ENCODE measurements at places on chromosomes 3 and 15.

DNA sequence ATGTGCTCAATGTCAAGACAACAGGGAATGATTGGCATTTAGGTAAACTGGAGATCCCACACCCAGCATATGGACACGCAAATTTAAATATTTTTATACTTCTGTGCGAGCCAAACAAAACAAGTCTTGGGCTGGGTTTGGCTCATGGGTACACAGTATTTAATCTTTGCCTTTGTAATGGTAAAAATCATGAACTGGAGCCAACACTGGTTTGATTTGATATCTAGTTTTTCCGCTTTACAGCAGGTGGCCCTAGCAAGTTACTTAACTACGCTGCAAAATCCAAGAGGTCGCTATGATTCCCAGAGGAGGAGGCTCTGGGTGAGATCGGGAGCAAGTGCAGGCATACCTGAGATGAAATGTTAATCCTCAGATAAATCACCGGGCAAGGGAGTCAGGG lies 207.9 kb upstream of the SATB1 start:
- DNase-seq = no peak

- no peak for DNase-seq
Observed at GRCh38 chr3:107650788-107651187, 128.0 kb downstream of the BBX start.

- no peak for DNase-seq
Observed at GRCh38 chr3:133531981-133532380, 41.5 kb upstream of the CDV3 start.

DNA sequence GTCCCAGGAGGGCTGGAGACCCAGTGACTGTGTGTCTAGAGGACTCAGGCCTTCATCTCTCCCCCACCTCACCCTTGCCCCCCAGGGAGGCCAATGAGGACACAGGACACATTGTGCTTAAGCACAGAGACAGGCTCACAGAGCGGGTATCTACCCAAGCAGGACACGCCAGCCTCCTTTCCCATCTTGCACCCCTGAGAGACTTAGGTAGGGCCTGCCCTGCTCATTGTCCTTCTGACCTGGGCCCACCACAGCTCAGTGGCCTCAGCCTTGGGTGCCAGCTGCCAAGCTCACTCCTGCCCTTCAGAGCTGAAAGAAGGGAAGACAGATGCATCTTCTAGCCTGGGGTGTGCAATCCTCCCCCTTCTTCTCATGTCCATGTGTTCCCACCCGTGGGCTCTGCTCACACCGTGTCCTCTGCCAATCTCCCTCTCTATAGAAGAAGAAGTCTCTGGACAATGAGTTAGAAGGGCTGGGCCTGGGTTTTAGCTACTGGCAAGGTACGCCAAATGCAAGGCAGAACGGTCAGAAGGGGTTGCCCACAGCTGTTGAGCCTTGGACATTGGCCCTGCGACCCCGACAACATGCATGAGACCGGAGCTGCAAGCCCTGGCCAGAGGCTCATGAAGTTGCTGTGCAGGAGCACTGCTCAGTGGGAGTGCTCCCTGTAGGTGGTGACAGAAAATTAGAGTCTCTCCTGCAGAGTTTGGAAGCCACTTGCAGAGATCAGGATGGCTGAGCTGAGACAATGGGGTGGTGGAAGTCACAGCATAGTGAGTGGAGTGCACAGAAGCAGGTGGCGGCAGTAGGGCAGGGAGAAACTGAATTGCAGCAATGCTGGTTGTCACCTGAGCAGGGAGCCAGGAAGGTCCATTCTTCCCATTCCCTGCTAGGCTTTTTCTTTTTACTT lies 32.8 kb downstream of the ACSBG1 start:
- peak; percentile 0 for DNase-seq

DNA sequence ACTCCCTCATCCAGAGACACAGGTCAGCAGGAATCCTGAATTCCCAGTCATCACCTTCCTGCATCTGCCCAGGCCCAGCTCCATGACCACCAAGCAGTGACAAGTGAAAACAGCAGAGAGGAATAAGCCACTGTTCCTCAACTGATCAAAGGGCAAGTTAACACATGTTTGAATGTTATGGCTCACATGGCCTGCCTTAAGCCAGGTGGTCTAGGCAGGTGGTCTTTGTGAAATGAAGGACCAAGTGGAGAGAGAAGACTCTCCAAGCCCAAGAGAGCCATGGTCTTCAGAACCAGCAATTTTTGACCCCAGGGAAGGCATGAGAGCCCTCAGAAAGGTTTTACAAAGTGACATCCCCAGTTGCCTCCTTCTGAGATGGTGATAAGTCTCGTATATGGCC lies 161.8 kb downstream of the EPHB1 start:
- no peak for DNase-seq

DNA sequence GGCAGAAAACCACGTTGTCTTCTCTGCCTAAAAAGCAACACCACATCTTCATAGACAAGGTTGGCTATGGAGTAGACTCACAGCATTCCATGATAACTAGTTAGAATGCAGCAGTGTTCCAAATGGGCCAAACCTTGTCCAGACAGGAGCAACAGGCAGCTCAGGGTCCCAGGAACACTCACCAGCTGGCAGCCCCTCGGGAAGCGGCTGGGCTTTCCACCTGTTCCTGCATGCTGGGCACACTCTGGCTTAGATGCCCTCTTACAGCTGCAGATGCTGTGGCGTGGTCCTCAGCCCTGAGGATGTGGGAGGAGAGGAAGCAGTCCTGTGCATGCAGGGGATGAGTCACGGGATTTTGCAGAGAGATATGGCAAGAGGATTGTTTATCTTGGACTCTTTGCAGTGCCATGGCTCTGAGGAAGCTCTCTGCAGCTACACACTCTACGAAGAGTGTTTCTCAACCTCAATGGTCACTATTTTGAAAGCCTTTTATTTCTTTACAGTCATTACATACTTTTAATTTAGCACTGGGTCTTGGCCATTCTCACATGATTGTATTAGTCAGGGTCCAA lies 11.3 kb downstream of the NRROS start:
- no peak for DNase-seq

- no peak for DNase-seq
Observed at GRCh38 chr3:7800006-7800780, 701.4 kb upstream of the LMCD1 start.

- DNase-seq = no peak
Observed at GRCh38 chr15:100216182-100216581, 125.6 kb downstream of the ADAMTS17 start.

- DNase-seq = no peak
Observed at GRCh38 chr3:14299767-14300166, 102.6 kb upstream of the SLC6A6 start.

DNA sequence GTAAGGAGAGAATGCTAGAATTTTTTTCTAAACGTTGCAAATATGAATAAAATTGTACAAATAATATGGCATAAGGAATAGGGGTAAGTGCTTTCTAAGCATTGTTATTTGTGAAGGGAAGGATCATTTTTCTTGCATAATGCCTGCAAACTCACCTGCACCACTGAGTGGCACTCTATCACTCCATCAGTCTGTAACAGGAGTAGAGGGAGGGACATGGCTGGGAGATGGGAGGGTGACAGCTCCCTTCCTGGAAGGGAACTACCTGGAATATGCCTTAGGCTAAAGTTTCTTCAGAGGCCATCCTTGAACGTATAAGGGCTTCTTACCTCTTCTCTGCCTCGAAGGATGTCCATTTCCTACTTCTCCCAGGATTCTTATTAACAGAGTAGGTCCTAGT lies 3.0 kb downstream of the NAALADL2 start:
- DNase-seq = no peak

- DNase-seq = no peak
Observed at GRCh38 chr3:47452453-47453215, 23.1 kb downstream of the SCAP start.

- DNase-seq = no peak
Observed at GRCh38 chr3:59803268-59803667, 753.4 kb upstream of the CFAP20DC start.

DNA sequence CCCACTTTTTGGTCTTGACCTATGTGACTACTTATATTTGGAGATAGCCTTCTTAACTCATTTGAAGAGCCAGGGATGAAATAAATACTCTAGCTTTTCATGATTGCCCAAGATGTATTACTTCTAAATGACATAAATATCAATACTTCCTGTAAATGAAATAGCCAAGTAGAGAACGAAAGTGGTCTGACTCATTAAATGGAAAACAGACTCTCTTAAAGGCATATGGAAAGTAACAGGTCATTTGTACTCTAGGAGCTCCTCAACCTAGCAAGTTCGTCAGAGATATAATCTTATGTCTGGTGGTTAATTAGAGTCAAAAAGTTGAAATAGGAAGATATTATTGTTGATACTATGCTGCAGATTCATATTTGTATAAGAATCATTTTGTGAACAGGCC lies 1105.4 kb downstream of the TUSC7 start:
- DNase-seq = no peak

- DNase-seq = no peak
Observed at GRCh38 chr3:44021651-44022594, 219.8 kb upstream of the TOPAZ1 start.

DNA sequence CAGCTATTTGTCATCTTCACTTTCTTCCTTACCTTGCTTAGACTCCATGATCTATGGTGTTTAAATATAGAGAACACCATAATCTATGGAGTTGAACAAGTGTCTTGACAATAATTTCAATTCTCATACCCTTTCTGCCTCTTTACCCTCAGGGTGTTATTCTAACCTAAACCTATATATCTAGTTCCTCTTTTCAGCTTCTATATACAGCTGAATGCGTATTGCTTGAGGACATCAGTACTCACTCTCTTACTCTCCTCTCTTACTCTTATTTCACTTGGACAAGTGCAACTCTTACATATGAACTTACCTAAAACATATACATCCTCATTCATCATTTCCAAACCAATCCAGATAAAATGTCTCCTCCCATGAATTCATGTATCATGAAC lies 187.1 kb downstream of the RAP2B start:
- DNase-seq = no peak

DNA sequence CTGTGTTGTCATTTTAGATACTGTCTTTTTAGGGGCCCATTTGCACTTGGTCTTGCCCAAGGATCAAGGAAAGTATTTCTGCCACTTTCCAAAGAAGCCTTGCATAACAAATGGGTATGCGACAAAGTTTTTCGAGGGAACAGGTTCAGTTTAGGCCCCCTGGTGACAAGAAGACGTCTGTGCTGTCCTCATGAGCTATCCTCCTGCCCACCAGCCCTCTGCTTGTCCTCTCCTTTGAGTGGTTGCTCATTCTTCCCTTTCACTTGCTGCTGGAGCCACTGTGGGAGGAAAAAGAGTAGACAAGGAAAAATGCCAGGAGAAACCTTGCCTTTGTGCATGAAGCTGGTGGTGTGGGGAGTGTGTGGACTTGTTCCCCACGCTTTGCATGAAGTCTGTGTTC lies 171.9 kb downstream of the CACNA2D3 start:
- DNase-seq = no peak

- no peak for DNase-seq
Observed at GRCh38 chr3:177401375-177401774, 204.1 kb upstream of the TBL1XR1 start.

DNA sequence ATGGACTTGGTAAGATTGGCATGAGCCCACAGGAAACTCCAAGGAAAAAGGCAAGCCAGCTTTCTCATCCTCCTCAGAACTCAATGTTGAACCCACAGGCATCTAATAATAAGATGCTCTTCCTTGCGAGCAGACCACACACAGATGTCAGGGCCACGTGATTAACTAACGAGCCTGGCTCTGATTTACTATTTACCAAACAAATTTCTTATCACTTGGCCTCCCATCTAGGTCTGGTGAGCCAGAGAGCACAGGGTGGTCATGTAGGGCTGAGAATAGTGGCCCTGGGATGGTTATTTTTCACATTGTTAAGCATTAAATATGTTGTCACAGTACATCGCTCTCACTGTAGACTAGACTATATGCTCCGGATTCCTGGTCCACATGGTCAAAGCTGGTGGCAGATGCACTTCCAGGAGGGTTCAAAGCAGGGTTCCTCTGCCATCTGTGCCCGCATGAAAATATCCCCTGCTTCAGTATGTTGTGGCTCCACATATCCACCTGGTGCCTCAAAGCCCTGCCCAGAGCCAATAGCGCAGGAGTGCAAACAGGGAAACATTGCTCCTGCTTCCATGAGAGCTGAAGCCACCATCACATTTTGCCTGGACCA lies 472.5 kb upstream of the WNT5A start:
- no peak for DNase-seq

DNA sequence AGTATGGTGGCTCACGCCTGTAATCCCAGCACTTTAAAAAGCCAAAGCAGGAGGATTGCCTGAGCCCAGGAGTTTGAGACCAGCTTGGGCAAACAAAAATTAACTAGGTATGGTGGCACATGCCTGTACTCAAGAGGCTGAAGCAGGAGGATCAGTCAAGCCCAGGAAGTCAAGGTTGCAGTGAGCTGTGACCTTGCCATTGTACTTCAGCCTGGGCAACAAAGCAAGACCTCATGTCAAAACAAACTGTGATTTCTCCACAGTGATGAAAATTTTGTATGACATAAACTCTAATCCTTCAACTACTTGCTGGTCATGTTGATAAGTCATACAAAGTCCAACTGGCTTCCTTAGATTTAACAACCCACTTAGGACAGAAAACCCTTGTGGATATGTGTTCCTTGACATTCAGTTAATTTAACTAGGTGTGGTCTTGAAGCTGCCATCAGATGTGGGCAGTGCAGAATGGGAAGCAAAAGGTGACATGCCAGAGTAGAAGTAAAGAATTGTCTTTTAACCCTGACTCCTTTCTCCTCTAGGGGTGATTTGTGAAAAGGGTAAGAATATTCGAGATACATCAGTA lies 263.3 kb downstream of the PTPRG start:
- no peak for DNase-seq

- DNase-seq = no peak
Observed at GRCh38 chr3:131329774-131330173, 51.8 kb upstream of the NUDT16 start.

Measured in progenitor cell of endocrine pancreas (in vitro differentiated cells).